ENCODE measurements at places on chromosomes 5 and 9. TPM values are rescaled to one million over a fixed set of nuclear protein-coding genes. Genes with fewer than 3 reads are reported as not detected.

The HRCT1 gene
- total RNA-seq = not detected

The IL5 gene
- not detected for total RNA-seq

The SLC27A4 gene
- total RNA-seq = 9.4 TPM

The PCDHGA12 gene
- not detected for total RNA-seq

The MAP1B gene
- total RNA-seq = not detected

The GRXCR2 gene
- total RNA-seq = not detected

Measured in T-cell (primary cell).